Esophagus mucosa (tissue), 1 donor: ENCODE measurements at places on chromosomes 11 and 22.
A peak's percentile ranks its signal among the peaks of the same experiment; 100 is the strongest.

- no peak for ATAC-seq
Observed at GRCh38 chr11:95563173-95563572, 226.4 kb downstream of the FAM76B start.

- ATAC-seq = peak; percentile 69
Observed at GRCh38 chr11:128653801-128654231, 40.1 kb upstream of the FLI1 start.

DNA sequence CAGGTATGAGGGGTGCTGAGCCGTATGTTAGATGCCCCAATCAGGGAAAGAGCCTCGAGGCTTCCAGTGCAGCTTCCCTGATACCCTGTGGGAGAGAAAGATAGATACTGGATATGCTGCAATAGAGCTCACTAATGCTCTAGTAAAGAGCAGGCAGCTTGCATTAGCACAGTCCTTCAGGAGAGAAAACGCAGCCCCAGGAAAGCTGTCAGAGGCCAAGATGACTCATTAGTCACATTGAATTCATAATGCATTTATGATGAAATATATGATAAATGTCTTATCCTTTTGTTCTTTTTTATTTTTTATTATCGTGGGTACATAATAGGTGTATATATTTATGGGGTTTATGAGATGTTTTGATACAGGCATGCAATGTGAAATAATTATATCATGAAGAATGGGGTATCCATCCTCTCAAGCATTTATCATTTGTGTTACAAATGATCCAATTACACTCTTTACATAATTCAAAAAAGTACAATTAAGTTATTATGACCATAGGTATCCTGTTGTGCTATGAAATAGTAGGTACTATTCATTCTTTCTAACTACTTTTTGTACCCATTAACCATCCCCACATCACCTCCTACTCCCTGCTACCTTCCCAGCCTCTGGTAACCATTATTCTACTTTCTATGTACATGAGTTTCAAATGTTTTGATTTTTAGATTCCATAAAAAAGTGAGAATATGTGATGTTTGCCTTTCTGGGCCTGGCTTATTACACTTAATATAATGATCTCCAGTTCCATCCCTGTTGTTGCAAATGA lies 94.5 kb upstream of the TOP3B start:
- peak; percentile 62 for ATAC-seq

- ATAC-seq = no peak
Observed at GRCh38 chr22:49961601-49962011, 1.0 kb downstream of the PIM3 start.

DNA sequence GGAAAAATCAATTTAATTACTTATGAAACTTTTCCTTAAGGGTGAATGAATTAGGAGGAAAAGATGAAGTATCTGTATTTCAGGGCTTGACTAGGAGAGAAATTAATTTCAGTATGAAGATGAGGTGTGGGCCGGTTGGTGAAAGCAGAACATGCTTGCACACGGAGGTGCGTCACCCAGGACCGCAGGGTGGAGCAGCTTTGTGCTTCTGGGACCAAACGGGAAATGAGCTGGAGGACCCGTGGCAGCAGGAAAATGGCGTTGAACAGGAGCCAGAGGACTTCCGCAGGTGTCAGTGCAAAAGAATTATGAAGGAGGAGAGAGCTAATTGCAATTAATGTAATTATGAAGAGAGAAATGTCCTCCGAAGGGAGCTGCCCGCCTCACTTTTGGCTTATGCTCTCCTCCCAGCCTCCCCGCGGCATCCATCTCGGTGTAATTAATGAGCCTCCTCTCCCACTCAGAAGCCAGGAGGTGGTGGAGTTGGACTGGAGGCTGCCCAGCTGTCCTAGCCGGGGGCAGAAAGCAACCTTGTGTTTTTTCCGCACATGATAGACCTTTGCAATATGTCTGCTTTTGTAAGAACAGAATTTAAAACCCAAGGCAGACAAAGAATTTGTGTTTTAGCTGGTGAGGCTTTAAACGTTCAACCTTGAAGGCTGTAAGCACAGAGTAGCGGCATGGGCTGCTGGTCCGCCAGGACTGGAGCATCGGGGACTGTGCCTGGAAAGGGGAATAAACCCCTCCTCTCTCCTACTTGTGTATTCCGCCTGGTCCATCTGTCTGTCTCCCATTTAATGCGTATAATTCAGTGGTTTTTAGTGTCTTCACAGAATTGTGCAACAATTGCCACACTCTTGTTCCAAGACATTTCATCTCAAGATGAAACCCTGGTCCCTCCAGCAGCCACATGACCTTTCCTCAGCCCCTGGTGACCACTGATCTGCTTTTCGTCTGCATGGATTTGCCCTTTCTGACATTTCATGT lies 180.6 kb downstream of the TBC1D22A start:
- ATAC-seq = peak; percentile 28

GRCh38 chr11:64608636-64609035 lies 17.6 kb downstream of the SLC22A12 start:
- no peak for ATAC-seq

- ATAC-seq = no peak
Observed at GRCh38 chr22:39593931-39594285, 23.4 kb downstream of the CACNA1I start.

DNA sequence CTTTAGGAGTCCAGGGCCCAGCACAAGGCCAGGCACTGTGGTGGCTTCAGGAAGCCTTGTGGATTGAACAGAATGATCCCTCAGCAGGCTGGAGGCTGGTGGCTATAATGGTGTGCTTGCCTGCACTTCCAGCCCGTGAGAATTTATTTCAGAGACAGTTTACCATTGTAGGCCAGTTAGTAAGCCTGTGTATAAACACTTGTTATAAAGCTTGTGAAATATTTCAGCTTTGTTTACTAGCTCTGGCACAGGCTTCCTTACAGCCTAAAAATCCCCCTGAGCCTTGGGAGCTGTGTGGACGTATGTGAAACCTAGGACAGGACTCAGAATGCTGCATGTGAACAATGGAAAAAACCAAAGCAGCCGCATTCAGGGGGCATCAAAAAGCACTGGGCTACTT lies 26.6 kb upstream of the ACER3 start:
- no peak for ATAC-seq

DNA sequence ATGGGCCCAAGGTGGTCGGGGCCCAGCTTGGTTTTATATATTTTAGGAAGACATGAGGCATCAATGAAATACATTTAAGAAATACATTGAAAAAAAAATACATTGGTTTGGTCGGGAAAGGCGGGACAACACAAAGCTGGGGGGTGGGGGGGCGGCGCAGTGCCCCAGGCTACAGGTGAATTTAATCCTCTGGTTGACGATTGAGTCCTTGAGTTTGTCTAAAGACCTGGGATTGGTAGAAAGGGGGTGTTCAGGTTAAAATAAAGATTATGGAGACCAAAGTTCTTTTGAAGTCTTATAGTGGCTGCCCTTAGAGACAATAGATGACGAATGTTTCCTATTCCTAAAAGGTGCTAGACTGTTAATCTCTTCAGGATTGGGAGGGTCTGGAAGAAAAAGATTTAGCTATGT lies 3.1 kb downstream of the IFITM1 start:
- no peak for ATAC-seq

- no peak for ATAC-seq
Observed at GRCh38 chr22:41177622-41178424, 27.3 kb upstream of the L3MBTL2 start.

- ATAC-seq = no peak
Observed at GRCh38 chr11:32713496-32713895, 81.0 kb downstream of the CCDC73 start.

- no peak for ATAC-seq
Observed at GRCh38 chr11:110518809-110519514, 89.2 kb downstream of the FDX1 start.

DNA sequence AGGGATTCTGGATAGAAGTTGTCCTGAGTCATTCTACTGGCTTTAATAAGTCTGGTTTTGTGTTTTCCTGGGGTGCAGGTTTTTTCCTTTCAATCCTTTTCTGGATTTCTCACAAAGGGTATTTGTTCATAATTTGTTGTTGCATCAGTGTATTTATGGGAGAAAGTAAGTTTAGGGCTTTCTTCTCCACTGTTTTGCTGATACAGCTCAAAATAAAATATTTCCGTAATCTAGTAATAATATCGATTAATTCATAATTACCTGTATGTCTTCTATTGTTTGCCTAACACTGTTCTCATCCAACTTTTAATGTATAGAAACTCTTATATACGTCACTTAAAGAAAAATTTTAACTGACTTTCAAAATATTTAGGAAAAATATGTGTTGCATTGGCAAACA lies 728.2 kb downstream of the LUZP2 start:
- no peak for ATAC-seq
